ENCODE measurements at places on chromosomes 4 and X.

DNA sequence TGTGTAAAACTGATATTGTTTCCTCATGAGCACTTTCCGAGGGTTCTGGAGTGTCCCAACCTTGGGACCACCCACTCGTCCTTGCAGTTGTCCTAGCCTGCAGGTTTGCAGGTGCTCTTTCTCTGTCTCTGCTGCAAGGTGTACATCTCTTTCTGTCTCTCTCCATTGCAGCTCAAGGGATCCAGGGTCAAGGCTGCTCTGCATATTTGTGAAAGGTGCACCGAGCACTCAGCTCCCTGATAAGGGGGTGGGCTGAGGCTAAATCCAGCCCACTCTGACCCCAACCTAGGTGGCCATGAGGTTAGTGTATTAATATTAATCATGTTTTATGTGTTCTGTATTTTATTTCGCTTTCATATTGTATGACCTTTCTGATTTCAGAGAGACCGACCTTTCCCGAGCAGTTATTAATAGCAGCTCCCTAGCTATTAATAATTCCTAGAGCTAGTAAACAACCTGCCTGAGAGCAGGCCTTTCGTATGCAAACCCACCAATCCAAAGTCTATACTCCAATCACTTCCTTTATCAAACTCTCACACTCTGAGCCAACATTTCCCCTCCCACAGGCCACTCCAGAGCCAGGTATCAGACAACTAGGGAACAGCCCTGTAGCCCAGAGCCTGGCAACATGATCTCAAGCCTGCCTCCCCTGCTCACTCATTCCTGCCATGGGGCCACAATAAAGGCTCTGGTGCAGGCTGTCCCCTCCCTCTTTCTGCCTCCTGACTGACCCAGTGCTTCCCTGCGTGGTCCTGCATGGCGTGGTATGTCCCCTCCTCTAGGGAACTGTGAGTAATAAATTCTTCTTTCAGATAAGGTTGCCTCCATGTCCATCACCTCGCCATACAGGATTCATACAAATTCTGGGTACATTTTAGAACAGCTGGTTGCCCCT, 73.9 kb downstream of the SLC2A9 start:
- DNase-seq, result no peak

DNA sequence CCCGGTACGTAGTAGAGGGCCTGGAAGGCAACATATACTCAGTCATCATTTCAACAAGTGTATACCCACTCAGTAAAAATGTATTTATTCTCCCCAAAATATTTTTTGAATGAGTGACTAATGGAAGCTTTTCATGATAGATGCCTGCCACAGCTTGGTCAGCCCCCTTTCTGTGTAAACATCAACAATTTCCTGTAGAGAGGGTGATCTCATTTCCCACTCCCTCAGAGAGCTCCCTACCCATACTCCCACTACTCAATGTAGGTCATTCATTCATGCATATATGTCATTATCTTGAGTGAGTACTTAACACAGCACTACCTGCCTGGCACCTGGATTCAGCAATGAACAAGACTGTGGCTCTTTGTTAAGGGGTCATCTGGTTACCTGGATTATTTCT, 81.9 kb downstream of the STK32B start:
- DNase-seq, result no peak

DNA sequence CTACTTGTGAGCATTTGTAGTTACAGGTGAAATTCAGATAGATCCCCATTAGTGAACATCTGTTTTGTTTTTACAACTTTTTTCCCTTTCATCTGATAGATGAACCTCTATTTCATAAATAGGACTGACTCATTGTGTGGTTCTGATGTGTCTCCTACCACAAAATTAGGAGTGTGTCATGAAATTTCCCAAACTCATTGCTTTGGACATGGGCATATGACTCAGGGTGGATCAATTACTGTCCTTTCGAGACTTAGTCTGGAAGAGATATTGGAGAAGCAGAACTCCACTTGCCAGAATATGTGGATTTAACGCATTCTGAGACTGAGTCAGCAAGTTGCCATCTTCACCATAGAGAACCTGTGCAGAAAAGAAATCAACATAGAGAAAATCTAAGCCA, 53.5 kb upstream of the PCDH10 start:
- DNase-seq, result no peak

DNA sequence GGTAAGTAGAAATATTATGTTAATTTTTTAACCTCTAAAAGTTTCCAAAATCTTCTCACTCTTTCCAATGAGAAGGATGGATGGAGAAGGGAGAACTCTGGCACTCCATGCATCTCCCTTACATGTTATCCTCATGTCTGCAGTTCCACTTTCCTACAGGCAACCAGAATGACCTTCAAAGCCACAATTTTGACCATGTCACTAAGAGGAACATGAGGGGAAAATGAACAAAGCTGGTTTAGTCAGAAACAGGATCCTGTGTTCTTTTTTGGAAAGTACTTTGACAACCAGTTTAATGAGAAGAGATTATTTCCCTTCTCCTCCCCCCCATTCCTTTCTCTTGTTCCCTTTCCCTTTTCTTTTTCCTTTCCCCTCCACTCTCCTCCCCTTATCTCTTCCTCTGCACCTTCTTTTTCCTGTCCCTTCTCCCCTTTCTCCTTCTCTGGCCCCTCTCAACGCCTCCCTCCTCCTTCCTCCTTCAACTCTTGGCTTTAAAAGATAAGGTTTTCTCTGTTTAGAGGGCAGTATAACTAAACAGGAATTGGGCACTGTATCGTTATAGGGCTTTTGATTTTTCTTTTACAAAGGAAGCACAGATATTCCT, 42.5 kb downstream of the DTHD1 start:
- DNase-seq, result no peak

DNA sequence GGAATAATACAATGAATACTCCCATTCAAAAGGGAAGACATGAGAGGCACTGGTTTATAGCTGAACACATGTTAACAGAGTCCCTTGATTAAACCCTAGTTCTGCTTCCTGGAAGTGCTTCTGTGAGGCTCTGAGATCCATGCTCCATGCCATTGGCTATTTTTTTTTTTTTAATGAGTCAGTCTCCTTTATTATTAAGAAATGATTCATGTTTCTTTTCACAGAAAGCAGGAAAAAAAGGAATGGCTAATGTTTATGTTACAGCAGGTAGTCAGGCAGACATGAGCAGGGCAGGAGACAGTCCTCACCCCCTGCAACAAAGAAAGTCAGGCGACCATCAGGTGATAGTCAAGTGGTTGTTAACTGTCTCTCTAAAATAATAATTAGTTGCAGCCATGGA, 598.7 kb downstream of the EPHA5 start:
- DNase-seq, result no peak

DNA sequence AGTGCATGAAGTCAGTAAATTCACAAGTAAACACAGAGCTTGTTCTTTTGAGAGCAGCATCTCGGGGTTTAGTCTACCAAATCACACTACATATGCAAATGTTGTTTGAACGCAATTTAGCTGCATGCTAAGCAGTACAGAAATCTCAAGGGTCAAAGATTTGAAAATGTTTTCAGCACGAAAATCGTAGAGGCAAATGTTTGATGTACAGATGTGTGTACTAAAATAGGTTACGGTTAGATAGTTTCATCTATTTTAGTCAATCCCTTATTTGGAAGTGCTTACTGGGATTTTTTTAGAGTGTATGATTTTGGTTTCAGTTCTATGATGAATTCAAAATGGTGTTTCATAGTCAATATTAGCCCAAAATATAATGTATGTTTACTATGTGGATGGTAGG, 1928.2 kb upstream of the TENM3 start:
- DNase-seq, result no peak

DNA sequence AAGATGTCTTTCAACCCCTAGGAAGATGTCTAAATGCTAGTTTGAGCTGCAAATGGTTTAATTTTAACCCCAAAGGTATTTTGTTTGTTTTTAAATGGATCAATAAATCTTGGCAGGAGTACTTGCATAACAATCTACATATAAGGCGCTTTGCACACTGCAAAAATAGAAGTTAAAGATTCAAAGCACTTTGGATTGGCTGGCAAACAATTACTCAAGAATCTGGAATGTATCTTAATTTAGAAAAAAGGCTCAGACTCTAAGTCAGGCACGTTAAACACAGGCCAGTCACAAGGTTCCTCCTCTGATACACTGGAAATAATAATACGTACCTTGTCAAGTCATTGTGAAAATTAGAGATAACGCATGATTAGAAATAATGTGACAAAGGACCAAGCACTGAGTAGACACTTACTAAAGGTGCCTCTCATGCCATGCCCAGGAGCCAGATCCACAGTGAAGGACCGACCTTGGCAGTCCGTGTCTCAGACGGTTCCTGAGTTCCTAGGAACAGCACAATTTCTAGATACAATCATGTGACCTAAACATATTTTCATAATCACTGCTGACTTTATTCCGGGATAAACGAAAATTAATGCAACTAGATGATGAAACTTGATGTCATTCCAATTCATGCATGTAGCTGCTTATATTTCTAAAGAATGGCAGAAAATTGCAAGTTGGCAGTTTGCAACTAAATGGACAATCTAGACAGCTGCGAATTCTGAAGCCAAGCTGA, 49.6 kb downstream of the PROM1 start:
- no peak for DNase-seq

- DNase-seq, result no peak
Measured at GRCh38 chr4:177450426-177451107, 8.3 kb upstream of the AGA start.

DNA sequence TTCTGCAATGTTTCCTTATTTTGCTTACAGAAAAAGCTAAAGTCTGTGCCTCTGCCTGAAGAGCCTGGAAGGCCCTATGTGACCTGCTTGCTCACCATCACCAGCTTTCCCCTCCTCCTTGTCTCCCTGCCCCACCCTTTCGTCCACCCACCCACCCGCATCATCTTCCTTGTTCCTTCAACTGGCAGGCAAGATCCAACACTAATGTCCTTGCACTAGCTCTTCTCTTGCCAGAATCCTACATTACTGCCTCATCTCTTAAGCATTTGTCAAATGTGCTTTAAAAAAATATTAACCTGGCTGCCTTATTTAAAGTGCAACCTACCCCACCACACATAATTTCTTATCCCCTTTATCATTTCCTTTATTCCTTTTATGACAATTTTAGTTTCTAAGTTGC, 165.1 kb upstream of the PPP3CA start:
- no peak for DNase-seq

GRCh38 chr4:7590189-7590588, 155.5 kb upstream of the PSAPL1 start:
- DNase-seq, result no peak

- DNase-seq, result no peak
Measured at GRCh38 chr4:172393220-172393619, 580.0 kb downstream of the GALNTL6 start.

- DNase-seq, result no peak
Measured at GRCh38 chr4:150854600-150854999, 160.5 kb downstream of the LRBA start.

DNA sequence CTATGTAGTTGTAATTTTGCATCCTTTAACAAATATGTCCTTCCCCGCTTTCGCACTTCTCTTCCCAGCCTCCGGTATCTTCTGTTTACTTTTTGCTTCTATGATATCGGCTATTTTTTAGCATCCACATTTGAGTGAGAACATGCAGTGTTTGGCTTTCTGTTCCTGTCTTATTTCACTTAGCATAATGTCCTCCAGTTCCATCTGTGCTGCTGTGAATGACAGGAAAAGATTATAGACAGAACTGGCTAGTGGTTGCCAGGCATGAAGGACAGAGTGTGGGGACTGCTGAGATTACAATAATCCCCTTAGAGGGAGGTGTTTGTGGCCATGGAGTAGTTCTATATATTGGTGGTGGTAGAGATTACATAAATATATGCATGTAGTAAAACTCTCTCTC, 588.6 kb downstream of the NLGN4X start:
- no peak for DNase-seq

- DNase-seq, result no peak
Measured at GRCh38 chrX:13903405-13903804, 86.5 kb upstream of the GPM6B start.

- no peak for DNase-seq
Measured at GRCh38 chr4:24114919-24115500, 225.2 kb upstream of the PPARGC1A start.

- DNase-seq, result no peak
Measured at GRCh38 chrX:139559383-139560042, 29.0 kb downstream of the F9 start.

GRCh38 chr4:98963538-98964433, 31.7 kb upstream of the METAP1 start:
- no peak for DNase-seq

DNA sequence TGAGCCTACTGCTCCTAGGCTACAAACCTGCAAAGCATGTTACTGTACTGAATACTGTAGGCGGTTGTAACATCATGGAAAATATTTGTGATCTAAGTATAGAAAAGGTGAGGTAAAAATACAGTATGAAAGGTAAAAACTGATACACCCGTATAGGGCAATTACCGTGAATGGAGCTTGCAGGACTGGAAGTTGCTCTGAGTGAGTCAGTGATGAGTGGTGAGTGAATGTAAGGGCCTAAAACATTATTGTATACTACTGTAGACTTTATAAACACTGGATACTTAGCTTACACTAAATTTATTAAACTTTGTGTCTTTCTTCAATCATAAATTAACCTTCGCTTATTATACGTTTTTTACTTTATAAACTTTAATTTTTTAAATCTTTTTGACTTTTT, 3.7 kb downstream of the KIF4A start:
- DNase-seq, result no peak

DNA sequence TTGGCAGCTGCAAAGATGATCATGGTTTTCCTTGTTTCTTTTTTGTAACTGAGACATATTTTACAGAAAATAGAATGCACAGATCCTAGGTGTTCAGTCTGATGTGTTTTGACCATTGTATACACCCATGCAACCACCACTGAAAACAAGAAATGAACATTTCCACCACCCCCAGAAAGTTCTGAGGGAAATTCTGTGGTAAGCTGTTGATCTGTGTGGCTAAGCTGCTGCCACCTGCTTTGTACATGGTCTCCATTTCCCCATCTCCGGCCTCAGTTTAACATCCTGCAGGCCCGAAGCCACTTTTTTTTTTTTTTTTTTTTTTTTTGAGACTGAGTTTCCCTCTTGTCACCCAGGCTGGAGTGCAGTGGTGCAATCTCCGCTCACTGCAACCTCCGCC, 65.3 kb downstream of the NYX start:
- no peak for DNase-seq
